ENCODE measurements at places on chromosomes 4 and X.

DNA sequence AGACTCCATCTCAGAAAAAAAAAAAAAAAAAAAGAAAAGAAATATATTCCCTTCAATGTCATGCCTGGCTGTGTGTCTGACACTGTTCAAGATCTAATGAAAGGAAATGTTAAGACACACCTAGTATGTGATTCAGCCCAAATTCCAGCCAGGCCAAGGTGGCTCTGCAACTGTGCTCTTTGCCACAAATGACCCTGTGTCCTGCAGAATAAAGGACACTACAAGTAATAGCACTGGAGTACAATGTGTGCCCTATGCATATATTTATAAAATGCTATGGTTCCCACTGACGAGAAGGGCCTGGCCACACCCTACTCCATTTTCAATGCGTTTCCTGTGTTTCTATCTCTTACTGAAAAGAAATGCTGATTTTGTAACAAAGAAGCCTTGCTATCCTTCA, 98.0 kb upstream of the SORBS2 start:
- no peak for DNase-seq

- DNase-seq, result no peak
These were observed 546.9 kb downstream of the BCOR start for GRCh38 chrX:39550795-39551361.

DNA sequence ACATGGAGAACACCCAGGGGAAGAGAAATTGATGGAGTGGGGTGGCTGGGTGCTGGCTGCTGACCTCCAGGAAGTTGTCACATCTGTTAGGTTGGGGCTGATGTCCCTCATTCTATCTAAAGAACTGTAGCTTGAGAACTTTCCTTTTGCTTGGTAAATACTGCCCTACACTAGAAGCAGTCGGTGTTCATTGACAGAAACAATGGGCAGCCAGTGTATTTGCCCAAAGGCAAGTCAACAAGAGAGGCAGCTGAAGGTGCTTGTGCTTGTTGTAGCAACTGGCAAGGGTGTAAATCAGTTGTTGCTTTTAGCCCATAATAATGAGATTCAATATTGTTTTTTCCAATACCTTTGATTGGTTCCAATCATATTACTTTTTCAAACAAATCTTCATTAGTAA, 956 bp downstream of the TMEM154 start:
- DNase-seq, result peak; percentile 50

DNA sequence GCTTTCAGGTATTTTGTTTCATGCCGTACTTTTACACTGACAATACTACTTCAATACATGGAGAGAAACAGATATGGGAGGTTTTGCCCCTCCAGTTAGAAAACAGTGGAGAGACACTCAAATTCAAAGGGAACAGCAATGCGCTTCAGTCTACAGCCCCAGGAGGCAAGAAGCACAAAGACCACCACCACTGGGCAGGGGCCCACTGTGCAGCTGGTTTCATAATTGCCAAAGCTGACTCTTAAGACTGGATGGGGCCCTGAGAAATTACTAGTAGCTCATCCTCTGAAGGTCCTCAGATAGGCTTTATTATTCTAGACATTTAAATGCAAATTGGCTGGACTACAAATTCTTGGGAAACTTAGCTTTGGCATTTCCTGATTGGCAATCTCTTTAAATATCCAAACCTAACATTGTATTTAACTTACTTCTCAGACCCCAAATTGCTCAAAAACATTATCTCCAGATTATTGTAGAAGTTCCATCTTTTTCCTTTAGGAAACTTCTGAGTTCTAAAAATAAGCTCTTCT, 85.9 kb upstream of the GPR34 start:
- DNase-seq, result no peak

GRCh38 chr4:76060506-76060905, 14.0 kb upstream of the ART3 start:
- DNase-seq, result no peak

DNA sequence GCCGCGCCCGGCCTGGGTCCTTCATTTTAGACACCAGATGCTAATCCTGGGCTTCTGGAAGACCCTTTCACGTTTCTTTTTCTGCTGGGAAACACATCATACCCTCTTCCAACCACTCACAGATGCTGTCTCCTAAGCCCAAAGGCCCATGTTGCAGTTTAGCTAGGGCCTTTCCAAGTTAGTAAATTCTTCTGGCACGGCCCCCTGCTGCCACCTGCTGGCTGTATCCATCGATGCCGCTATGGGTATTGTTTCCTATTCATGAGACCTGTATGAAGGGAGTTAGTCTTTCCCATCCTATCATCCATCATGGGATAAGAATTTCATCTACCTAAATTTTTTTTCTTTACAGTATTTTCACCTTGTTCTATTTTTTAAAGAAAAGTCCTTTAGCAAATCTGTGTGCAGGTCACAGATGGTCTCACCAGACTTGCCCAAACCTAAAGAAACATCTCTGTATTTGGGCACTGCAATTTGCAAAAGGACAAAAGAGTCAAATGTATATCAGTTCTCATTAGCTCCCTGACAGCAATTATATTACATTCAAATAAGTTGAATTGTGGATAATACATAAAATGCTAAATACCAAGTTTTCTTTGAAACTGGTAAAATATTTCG, 37.8 kb upstream of the SLC9A7 start:
- peak; percentile 57 for DNase-seq
